Activated CD4-positive, alpha-beta T cell treated with anti-CD3 and anti-CD28 coated beads, Interleukin-2, amount 50 U/mL, for 16 hours (primary cell): ENCODE measurements at places on chromosomes 2 and 18.

DNA sequence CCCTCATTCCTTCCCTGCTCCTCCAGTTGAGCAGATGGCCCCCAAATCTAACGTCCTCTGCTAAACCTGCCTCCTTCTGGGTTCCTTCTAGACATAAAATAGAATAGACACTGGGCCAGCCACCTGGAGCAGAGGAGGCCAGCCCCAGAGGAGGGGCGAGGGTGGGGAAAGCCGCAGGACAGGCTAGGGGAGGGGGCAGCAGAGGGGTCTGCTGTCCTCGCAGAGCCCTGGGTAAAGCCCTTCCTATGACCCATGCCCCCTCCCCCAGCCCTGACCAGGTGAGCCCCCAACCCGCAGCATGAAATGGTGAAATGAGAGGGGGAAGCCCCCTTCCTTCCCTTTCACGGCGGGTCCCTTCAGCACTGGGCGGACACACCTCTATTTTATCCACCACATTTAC is 7.8 kb downstream of the MFSD2B start:
- no peak for DNase-seq

DNA sequence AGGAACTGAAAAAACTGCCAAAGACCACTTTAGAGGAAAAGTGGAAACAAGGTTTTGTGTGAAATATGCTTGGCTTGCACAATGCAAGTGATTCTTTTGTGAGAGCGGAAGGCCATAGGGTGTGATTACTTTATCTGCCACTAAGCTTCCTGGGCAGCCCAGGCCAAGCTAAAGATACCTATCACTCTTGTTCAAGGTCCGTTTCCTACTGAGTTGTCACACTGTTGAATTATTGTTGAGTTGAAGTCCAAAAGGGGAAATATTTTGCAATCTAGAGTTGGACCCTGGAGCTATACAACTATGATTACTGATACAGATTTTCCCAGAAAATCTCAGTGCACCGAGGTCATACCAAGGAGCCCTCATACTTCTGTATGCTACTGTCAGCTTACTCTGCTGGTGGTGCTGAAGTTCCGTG is 72.7 kb upstream of the CTAGE1 start:
- DNase-seq = no peak

DNA sequence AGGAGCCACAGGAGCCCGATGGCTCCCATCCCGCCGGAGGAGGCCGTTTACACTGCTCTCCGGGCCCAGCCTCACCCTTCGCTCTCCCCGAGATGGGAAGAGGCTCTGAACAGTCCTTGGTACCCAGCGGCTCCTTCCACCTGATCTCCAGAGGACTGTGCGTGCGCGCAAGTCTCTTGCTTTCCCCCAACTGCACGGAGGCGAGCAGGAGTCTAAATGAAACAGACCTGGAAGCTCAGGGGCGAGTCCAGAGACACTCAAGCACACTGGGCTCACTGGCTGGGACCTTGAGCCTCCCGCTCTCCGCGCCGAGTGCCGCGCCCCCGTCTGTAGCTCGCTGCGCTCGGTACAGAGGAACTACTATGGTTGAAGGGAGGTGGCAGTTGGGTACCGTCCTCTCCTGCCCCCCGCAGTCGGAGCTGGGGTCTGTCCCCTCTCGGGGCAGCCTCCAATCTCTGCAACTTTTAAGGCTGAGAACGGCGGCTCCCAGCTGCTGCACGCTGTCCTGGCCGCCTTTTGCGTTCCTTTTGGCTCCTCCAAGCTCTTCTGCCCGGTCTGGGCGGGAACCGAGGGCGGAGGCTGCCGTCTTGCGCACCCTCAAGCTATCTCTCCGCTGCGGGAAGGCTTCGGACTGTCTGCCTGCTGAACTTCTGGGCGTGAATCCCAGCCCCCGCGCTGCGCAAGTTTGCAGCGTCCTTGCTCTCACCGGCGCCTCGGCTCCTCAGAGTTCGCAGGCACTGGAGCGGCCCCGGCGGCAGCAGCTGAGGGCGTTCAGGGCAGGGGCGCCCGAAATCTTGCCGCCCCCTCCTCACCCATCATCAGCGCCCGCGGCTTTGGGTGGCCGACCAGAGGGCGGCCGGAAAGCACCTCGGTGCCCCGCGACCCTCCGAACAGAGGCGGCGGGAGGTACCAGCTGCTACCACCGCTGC is 491 bp downstream of the ALK start:
- DNase-seq = no peak

DNA sequence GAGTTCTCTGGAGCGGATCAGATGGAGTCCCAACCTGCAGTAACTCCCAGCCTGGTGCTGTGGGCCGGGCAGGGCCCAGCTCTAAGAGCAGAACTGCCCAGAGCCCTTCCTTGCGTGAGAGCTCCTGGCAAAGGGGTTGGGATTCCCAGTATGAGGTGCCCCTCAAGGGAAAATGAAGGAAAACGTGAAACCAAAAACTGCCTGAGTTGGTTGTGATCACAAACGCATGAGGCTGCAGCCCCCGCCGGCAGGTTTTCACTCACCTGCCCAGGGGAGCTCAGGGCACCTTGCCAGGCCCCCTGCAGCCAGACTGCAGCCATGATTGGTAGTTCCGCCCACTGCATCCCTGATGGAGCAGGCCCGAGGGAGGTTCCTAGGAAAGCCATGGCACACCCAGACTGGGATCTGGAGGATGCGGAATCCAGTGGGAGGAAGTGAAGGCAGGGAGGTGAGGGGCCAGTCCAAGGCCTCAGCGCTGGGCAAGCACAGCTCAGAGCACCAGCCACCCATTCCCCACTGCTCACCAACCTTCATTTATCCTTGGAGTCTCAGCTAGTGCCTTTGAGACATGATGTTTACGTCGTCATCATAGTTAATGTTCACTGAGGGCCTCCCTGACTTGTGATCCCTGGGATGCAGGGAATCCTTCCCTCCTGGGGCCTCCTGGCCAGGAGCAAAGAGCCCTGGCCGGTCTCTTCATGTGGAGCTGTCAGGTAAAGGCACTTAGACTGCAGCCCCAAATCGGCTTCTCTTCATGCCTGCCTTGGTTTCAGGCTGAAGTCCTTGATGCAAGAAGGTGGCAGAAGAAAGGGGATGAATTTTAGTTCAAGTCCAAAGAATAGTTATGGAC is 103.2 kb downstream of the INHBB start:
- DNase-seq = no peak

GRCh38 chr2:109264595-109265328 is 135.8 kb downstream of the SH3RF3 start:
- DNase-seq = no peak

DNA sequence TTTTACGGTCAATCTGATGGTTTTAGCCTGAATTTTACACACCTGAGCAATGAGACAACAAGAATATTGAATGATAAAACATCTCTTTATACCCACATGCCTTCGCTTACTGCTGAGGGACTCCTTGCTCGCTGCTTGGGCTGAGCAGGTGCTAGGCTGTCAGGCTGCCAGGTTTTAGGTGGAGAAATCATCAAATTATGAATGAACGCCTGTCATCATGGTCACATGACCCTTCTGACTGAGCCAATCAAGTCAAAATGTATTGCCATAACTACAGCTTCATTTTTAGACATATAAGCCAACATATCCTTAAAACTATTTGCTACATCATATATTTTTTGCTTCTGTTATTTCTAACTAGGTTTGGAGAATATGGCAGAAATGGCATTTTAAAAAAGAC is 274.0 kb downstream of the LNPK start:
- no peak for DNase-seq

- no peak for DNase-seq
Observed at GRCh38 chr18:58584200-58585127, 44.4 kb downstream of the ALPK2 start.

- DNase-seq = no peak
Observed at GRCh38 chr2:109164311-109164710, 35.3 kb downstream of the SH3RF3 start.

DNA sequence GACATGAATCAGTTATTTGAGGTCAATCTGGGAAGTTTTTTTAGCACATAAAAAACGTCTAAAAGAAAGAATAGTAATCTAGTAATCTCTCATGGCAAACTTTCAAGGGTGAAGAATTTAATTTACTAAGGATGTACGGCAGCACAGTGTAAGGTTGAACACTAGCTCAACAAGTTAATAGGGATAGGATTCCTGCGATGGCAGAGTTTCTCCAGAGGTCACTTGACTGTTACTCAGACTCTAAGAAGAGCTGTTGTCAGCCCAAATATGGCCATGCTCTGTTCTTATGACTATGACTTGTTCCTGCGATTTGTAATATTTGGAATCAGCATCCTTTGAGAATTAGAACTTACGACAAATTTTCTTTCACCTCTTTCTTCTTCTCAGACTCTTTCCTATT is 553.3 kb upstream of the TNP1 start:
- DNase-seq = no peak

DNA sequence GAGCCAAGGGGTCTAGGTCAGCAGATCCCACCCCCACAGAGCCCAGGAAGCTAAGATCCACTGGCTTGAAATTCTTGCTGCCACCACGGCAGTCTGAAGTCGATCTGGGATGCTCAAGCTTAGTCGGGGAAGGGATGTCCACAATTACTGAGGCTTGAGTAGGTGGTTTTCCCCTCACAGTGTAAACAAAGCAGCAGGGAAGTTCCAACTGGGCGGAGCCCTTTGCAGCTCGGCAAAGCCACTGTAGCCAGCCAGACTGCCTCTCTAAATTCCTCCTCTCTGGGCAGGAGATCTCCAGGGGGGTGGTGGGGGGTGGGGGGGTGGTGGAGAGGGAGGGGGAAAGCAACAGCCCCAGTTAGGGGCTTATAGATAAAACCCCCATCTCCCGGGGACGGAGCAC is 419.5 kb downstream of the NUP35 start:
- DNase-seq = no peak

GRCh38 chr2:120452945-120453634 is 107.2 kb downstream of the INHBB start:
- no peak for DNase-seq

DNA sequence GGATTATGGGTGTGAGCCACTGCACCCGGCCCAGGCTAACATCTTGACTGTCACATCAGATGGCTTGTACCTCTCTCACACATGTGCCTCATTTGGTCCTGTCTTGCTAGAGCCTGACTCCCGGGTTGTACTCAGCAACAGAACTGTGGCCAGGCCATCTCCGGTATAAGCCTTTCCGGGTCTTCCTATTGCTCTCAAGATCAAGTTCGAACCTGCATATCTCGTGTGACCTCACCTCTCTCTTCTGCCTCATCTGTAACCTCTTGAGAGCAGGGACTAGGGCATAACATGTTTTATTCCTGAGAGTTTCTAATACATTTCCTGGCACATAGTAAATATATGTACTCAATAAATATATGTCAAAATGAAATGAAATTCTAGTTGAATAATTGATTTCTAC is 114.0 kb downstream of the ACAA2 start:
- no peak for DNase-seq

DNA sequence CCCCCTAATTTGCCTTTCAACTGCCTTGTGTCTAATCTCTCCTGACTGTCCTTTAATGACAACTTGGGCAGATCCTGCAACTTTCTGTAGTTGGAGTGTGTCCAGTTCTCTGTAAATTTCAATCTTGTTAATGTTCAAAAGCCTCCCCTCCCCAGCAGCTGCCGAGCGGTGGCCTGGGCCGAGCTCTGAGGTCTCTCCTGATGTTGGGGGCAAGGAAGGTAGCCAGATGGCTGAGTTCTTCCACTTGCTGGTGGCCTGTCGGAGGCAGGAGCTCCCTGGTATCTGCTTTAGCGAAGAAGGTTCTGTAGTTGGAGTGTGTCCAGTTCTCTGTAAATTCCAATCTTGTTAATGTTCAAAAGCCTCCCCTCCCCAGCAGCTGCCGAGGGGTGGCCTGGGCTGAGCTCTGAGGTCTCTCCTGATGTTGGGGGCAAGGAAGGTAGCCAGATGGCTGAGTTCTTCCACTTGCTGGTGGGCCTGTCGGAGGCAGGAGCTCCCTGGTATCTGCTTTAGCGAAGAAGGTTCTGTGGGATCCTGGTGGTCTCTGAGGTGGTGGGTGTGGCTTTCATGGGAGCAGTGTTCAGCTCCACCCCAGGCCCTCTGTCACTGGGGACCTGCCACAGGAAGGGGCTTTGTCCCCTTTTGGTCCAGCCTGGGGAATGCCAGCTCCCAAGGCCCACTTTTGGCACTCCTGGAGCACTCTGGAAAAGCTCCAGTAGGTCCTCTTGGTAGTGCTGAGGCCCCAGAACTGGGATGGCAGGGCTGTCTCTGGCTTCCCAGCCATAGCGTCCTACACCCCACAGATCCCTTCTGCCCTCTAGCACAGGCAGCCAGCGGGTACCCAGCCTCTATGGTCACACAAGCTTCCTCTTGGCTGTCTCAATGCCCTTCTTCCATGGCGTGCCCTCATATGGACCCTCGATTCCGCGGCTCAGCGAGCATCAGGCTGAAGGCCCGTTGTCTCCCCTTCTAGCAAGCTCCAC is 211.9 kb downstream of the ALPK2 start:
- DNase-seq = no peak

- no peak for DNase-seq
Observed at GRCh38 chr2:40396124-40396523, 55.8 kb downstream of the SLC8A1 start.

- no peak for DNase-seq
Observed at GRCh38 chr2:54708584-54709335, 14.7 kb upstream of the EML6 start.

DNA sequence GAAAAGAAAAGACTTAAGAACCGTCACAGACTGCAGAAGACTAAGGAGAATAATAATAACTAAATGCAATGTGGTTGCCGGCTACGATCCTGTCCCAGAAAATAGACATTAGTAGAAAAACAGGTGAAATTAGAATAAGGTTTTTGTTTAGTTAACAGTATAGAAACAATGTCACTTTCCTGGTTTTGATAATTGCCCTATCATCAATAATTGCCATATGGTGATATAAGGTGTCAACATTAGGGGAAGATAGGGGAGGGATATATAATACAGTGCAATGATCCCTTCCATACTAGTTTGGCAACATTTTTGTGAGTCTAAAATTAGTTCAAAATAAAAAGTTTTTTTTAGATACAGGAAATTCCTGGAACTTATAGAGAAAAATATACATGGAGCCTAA is 144.8 kb downstream of the SATB2 start:
- no peak for DNase-seq

- no peak for DNase-seq
Observed at GRCh38 chr2:61340242-61340641, 130.6 kb downstream of the USP34 start.

- no peak for DNase-seq
Observed at GRCh38 chr2:104788742-104789455, 65.0 kb upstream of the POU3F3 start.

- DNase-seq = no peak
Observed at GRCh38 chr2:124824441-124824840, 799.4 kb downstream of the CNTNAP5 start.

DNA sequence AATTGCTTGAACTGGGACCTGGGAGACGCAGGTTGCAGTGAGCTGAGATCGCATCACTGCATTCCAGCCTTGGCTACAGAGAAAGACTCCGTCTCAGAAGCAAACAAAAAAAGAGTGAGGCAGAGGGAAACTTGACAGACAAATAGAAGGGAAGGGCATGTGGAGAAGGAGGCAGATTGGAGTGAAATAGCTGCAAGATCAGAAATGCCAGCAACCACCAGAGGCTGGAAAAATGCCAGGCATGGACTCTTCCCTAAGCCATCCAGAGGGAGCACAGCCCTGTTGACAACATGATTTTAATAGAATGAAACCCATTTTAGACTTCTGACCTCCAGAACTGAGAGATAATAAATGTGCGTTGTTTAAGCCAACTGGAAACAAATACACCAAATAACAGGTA is 447.2 kb upstream of the SPHKAP start:
- DNase-seq = no peak

- DNase-seq = no peak
Observed at GRCh38 chr2:23620841-23621341, 235.9 kb downstream of the KLHL29 start.
